H9 (cell line): ENCODE measurements at places on chromosomes 16 and 17.

DNA sequence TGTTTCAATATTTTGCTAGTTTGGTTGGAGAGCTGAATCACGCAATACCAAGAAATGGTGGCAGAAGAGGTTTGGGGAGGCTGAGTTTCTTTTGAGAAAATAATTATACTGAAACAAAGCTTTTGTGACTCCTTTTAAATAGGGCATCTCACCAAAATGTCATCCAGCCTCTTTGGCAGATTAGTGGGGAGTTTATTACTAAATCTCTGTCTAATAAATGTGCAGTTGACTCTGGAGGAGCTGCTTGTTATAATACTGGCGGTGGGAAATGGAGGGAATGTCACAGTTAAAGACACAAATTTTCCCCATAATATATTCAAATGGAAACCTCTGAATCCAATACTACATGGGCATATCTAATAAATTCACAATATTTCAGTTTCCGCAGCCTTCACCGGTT lies 44.7 kb downstream of the SNX11 start:
- DNase-seq, result no peak

GRCh38 chr16:1439058-1439698 lies 5.2 kb downstream of the CCDC154 start:
- DNase-seq, result no peak

- no peak for DNase-seq
Measured at GRCh38 chr16:86739808-86740207, 161.5 kb downstream of the FOXL1 start.

GRCh38 chr16:71622088-71622487 lies 3.9 kb upstream of the MARVELD3 start:
- no peak for DNase-seq

- no peak for DNase-seq
Measured at GRCh38 chr16:31000671-31001382, 9.6 kb downstream of the STX1B start.

DNA sequence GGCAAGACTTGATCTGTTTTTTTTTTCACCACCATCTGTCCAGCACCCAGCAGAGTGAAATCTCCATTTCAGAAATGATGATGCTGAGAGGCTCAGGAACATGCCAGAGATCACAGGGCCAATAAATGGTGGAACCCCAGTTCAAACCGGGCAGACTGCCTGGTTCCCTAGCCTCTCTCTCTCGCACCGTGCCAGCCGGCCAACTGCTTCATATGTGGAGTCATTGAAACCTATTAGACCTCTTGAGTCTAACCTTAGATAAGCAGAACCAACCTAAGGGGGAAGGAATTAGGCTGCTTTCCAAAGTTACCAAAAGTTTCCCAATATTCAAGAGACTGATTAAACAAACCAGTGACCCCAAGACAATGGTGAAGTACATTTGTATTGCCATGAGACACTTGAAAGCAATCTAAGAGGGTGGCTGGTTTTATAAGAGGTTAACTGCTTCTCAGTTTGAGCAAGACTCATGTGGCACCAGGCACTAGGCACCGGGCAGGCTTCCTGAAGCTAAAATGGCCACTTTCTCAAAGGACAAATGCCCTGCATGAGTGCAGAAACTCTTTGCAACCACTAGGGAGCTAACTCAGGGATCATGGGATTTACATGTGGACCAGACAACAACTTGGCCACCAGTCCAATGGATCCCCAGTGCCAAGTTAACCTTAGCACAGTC lies 18.4 kb downstream of the TOX3 start:
- DNase-seq, result no peak

DNA sequence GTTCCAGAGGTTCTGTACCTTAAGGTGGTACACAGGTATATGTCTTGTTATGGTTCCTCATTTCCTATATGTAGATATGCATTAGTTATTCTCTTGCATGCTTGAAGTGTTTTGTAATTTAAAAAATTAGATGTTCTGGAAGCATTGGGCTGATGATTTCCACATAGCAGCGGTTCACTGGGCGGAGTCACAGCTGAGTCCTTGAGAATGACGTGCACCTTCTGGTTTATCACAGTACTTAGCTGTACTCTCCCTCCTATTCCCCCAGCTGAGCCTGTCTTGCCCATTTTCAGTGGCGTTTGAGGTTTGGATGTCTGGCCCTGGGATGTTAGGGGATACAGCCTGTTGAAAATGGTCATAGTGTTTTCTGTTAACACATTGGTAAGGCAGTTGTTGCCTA lies 327.1 kb downstream of the SNX29 start:
- DNase-seq, result no peak

DNA sequence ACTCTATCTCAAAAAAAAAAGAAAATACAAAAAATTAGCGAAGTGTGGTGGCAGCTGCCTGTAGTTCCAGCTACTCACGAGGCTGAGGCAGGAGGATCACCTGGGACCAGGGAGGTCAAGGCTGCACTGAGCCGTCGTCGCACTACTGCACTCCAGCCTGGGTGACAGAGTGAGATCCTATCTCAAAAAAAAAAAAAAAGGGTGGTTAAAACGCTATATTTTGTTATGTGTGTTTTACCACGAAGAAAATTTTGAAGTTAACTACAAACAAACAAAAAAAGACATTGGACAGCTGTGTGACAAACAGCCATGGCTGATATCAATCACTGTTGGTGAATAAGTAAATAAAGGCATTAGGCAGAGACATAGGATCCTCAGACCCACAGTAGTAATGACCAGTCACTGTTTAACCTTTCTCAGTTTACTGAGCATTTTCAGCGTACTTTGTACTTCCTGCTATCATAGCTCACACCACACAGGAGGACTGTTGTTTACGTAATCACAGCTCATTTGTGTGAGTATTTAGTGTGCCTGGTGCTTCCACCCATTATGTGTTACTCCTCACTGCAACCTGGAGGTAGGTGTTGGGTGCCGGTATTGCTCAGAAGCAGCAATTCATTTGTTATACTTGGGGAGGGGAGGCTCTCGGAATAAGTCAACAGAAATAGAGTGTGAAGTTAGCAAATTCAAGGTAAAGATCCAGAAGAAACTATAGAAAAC lies 55.4 kb downstream of the COPRS start:
- DNase-seq, result no peak

DNA sequence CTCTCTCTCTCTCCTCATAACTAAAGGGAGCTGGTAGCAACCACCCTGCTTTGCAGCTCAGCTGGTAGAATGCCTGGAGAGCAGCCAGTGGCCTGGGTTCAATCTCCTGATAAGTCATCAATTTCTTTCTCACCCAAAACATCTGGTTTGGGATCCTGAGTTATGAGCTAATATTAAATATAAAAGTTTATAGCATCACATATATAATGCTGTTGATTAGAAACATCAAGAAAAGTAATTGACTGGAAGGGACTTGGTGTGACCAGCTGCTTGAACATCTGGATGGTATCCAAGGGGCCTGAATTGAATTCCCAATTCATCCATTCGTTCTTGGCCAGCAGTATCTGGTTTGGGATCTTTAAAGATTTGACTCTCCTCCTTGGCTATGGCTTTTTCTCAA lies 12.2 kb upstream of the ELAC2 start:
- DNase-seq, result no peak

DNA sequence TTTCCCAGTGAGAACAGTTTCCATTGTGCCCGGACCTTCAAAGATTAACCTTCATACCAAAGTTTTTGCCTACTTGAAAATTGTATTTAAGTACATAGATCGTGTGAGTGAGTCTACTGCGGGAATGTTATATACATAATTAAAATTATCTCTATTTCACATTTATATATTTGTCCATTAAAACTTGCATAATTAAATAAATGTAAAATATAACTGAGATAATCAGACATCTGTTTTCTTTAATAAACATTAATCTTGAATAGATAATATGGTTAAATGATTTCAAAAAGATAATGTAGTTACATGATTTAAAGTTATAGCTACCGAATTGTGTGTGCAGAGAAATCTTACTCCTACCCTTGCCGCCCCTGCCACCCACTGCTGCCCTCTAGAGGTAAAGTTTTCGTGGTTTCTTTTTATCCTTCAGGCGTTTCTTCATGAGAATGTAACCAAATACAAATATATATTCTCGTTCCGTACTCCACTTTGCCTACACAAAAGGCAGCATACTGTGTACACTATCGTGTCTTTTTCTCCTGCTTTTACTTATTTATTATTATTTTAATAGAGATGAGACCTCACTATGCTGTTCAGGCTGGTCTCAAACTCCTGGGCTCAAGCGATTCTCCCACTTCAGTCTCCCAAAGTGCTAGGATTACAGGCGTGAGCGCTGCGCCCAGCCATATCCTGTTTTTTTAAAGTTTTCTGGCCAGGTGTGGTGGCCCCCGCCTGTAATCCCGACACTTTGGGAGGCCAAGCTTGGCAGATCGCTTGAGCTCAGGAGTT lies 35.6 kb downstream of the RPA1 start:
- no peak for DNase-seq

- DNase-seq, result peak; percentile 83
Measured at GRCh38 chr17:44921122-44921882, 6.0 kb upstream of the GFAP start.

DNA sequence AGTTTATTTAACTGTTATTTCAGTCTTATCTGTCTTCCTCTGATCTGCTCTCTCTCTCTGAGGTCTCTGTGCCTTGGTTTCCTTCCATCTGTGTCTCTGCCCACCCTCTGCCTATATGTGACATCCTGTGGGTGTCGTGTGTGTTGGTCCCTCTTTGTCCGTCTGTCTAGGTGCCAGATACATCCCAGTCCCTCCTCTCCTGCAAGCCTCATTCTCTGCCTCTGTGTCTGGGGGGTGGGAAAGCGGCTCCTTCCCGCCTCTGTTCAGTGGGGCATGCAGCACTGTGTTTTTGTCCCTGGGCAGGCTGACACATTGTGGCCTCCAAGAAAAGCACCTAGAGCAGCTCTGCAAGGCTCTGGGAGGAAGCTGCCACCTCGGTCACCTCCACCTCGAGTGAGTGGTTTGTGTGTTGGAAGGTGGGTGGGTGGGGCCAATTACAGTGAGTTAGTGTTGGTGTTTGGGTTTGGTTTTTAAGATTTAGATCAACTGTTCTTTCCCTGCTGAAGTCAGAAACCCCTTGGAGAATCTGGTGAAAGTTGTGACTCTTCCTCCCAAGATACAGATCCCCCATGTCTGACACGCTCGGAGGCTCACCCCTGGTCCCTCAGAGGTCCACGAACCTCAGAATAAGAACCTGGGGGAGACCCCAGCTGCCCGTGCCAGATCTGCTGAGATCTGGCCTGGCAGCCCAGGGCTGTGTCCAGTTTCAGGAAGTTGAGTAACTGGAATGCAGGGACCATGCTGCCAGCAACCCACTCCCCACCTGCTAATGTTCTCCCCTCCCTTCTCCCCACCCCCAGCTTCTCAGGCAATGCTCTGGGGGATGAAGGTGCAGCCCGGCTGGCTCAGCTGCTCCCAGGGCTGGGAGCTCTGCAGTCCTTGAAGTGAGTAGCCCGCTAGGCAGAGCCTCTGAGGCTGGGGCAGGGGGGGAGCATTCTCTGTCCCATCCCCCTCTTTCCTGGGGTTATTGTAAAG lies 50.9 kb upstream of the CPNE2 start:
- DNase-seq, result no peak

DNA sequence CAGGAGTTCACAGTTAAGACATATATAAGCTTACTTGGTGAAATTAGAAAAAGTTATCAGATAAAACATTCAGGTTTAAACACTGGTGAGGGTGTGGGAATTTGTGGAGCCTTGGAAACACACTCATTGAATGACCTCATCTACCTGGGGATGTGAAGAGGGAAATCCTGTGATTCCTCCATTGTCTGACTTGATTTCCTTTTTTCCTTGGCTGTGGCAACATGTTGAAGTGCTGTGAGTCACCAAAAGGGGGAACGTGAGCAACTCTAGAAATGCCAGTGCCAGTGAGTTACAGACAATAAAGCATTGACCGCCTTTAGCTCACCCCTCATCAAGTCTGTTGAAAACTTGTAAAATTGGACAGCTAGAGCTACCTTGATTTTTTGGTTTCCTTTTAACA lies 1.8 kb downstream of the HMOX2 start:
- DNase-seq, result no peak

GRCh38 chr17:65154770-65155589 lies 17.8 kb downstream of the RGS9 start:
- no peak for DNase-seq

- DNase-seq, result no peak
Measured at GRCh38 chr16:69199382-69199781, 12.4 kb downstream of the SNTB2 start.

DNA sequence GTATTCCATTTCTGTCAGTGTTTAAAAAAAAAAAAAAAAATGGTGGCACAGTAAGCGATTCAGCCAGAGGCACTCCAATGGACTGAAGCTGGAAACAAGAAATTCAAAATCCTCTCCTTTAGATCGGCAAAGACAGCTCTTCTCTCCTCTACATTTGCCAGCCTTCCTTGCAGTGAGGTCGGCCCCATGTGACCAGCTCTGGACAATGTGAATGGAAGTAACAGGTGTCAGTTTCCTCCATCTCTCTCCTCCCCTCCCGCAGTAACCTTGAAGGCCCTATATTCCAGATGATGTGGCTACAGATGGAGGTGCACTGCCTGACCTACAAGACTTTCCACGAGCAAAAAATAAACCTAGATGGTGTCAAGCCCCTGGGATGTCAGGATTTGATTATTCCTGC lies 15.0 kb downstream of the CUEDC1 start:
- peak; percentile 65 for DNase-seq

GRCh38 chr17:78884876-78885667 lies 17.9 kb downstream of the CEP295NL start:
- no peak for DNase-seq

GRCh38 chr17:40480501-40481003 lies 20.9 kb downstream of the TNS4 start:
- peak; percentile 76 for DNase-seq

GRCh38 chr17:66348584-66349165 lies 46.3 kb downstream of the PRKCA start:
- no peak for DNase-seq

GRCh38 chr16:81608523-81609209 lies 164.1 kb downstream of the CMIP start:
- no peak for DNase-seq

GRCh38 chr17:6454495-6455320 lies 10.5 kb downstream of the PIMREG start:
- DNase-seq, result peak; percentile 72

GRCh38 chr17:71983828-71984227 lies 137.0 kb upstream of the SOX9 start:
- no peak for DNase-seq

DNA sequence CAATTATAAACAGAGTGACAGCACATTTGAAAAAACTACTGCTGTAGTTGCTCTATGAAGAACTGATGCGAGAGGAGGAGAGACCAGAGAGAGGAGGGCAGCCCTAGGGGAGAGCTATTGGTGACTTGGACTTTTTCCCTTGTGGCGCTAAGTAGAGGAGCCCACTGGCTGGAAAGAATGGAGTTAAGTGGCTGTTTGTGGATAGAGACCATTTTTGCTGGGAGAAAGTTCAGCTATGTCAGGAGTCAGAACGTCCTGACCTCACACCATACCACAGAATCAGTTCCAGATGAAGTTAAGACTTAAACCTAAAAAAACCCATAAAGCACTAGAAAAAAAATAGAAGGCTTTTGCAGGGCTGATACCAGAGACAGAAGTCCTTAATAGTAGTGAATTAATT lies 2.0 kb downstream of the POLR2A start:
- no peak for DNase-seq

GRCh38 chr17:76427501-76428231 lies 25.3 kb downstream of the UBE2O start:
- no peak for DNase-seq
